Tibial nerve (tissue), 4 donors: ENCODE measurements at places on chromosomes 7 and 10.

- DNase-seq = no peak
- H3K36me3 ChIP-seq = no peaks in the 10 kb centered on the region
- H3K27me3 ChIP-seq = no peaks in the 10 kb centered on the region
- no peak overlapping the region for H3K4me3 ChIP-seq
- no peaks in the 10 kb centered on the region for H3K4me1 ChIP-seq
- H3K27ac ChIP-seq = no peak overlapping the region
Observed at GRCh38 chr7:96887426-96887825, 117.9 kb upstream of the DLX6 start.

- DNase-seq = no peak
- no peaks in the 10 kb centered on the region for H3K27me3 ChIP-seq
- peaks cover 89% of the 10 kb centered on the region for H3K4me1 ChIP-seq
- no peak overlapping the region for H3K27ac ChIP-seq
- no peaks in the 10 kb centered on the region for H3K36me3 ChIP-seq
Observed at GRCh38 chr7:35828817-35829216, 28.0 kb downstream of the SEPTIN7 start.

- no peaks in the 10 kb centered on the region for H3K36me3 ChIP-seq
- no peak for DNase-seq
- H3K27me3 ChIP-seq = no peaks in the 10 kb centered on the region
- no peaks in the 10 kb centered on the region for H3K4me1 ChIP-seq
- H3K4me3 ChIP-seq = no peak overlapping the region
Observed at GRCh38 chr7:155916926-155917655, 104.8 kb upstream of the SHH start.

GRCh38 chr7:129193892-129194291 lies 5.5 kb downstream of the SMO start:
- H3K4me3 ChIP-seq = no peak overlapping the region
- DNase-seq = no peak
- no peaks in the 10 kb centered on the region for H3K4me1 ChIP-seq
- H3K36me3 ChIP-seq = no peaks in the 10 kb centered on the region
- H3K27ac ChIP-seq = no peak overlapping the region
- no peaks in the 10 kb centered on the region for H3K27me3 ChIP-seq

DNA sequence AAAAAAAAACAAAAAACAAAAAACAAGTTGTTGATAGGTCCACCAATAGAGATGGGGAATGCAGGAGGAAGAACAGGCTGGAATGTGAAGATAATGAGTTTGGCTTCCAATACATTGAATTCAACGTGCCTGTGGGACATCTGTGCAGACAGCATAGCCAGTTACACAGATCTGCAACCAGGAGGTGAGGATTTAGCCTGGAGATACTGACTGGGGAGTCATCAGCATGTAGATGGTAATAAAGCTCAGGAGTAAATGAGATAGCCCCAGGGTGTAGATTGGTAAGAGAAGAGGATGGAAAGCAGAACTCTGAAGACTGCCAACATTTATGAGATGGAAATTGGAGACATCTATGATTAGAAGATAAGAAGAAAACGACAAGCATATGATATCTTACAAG lies 4.7 kb upstream of the TRIM8 start:
- no peaks in the 10 kb centered on the region for H3K36me3 ChIP-seq
- no peak for DNase-seq
- no peak overlapping the region for H3K27ac ChIP-seq

- no peak overlapping the region for H3K27ac ChIP-seq
- DNase-seq = no peak
- no peaks in the 10 kb centered on the region for H3K36me3 ChIP-seq
Observed at GRCh38 chr7:13560441-13560840, 429.0 kb downstream of the ETV1 start.

GRCh38 chr10:75969031-75969430 lies 537.6 kb downstream of the LRMDA start:
- H3K4me1 ChIP-seq = peaks cover 20% of the 10 kb centered on the region
- no peak overlapping the region for H3K27ac ChIP-seq
- no peaks in the 10 kb centered on the region for H3K36me3 ChIP-seq

DNA sequence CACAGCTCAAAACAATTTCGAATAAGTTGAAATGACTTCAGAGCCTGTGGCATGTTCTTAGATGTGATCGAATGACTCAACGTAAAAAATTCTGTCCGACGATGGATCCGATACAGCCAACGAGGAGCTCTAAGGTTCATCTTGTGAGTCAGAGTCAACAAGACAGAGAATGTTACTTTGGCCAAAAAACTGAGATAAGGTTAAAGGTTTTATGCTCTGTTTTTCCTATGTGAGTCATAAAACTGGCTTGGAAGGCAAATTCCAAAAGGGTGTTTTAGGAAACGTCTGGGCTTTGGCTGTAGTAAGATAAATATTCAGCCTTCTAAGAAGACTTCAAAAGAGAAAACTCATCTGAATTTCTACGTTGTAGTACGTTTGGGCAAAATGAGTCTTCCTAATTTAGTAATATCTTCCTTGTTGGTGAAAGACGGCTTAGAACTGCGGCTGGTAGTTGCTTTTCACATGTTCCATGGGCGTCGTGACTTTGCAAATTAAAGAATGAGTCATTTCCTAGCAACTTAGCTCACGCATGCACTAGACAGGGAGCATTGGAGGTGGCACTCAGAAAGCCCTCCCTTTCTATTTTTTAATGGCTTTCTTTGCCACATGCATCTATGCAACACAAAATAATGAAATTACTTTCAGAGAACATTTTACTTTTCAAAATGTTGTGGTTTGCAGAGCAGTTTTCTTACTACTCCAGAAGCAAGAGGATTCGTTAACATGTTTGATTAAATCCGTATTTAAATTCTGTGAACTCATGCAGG lies 28.2 kb downstream of the PFKP start:
- peaks cover 8% of the 10 kb centered on the region for H3K4me1 ChIP-seq
- peak; percentile 64 for DNase-seq
- H3K4me3 ChIP-seq = no peak overlapping the region
- H3K27ac ChIP-seq = peak overlapping the region; percentile 21
- no peaks in the 10 kb centered on the region for H3K36me3 ChIP-seq

DNA sequence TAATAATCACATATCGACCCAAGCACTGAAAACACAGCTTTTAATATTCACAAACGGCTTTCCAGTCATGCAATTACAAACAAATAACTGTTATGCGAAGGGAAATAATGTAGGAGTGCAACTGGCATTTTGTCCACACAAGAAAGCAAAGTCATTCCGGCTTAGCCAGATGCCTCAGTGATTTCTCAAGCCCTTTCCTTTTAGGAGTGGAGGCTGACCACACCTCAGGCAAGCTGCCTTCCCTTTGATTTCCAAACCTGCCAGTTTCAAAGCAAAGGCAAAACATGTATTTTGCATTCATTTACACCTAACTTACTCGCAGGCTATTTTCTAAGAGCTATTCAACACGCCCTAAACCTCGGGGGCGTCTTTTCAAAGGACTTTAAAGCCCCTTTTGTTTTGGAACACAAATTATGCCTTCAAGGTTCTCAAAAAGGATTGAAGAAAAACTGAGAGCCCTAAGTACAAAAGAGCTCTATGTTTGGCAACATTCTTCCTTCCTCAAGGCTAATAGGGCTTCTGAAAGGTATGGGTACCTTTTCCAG lies 109.6 kb downstream of the CPXM2 start:
- H3K4me3 ChIP-seq = no peak overlapping the region
- H3K36me3 ChIP-seq = no peaks in the 10 kb centered on the region
- no peak overlapping the region for H3K27ac ChIP-seq
- DNase-seq = no peak
- H3K27me3 ChIP-seq = no peaks in the 10 kb centered on the region

- no peak overlapping the region for H3K27ac ChIP-seq
- no peaks in the 10 kb centered on the region for H3K4me1 ChIP-seq
- no peaks in the 10 kb centered on the region for H3K27me3 ChIP-seq
- DNase-seq = no peak
- H3K4me3 ChIP-seq = no peak overlapping the region
- no peaks in the 10 kb centered on the region for H3K36me3 ChIP-seq
Observed at GRCh38 chr10:94043431-94043990, 49.8 kb downstream of the PLCE1 start.

- peak overlapping the region; percentile 67 for H3K27ac ChIP-seq
- peaks cover 5% of the 10 kb centered on the region for H3K4me1 ChIP-seq
- H3K36me3 ChIP-seq = no peaks in the 10 kb centered on the region
- H3K4me3 ChIP-seq = no peak overlapping the region
- H3K27me3 ChIP-seq = no peaks in the 10 kb centered on the region
Observed at GRCh38 chr7:134532180-134532953, 5.0 kb downstream of the AKR1B10 start.

DNA sequence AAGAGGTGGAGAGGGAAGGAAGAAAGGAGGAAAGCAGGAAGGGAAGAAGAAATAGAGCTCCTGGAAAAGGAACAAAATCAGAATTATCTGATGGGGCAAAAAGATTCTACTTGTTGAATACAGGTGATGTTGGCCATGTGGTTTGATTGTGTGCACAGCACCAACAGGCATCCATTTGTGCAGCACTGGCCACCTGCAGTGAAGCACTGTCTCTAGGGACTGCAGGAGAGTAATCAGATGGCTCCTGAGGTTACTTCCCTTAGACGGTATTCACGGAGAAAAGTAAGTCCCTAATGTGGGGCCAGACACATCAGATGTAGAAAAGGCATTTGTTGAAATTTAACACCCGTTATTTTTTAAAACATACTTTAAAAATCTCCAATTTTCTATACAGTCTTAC lies 135.3 kb upstream of the VIPR2 start:
- no peaks in the 10 kb centered on the region for H3K36me3 ChIP-seq
- H3K27ac ChIP-seq = no peak overlapping the region
- no peak overlapping the region for H3K4me3 ChIP-seq
- DNase-seq = no peak
- no peaks in the 10 kb centered on the region for H3K4me1 ChIP-seq

DNA sequence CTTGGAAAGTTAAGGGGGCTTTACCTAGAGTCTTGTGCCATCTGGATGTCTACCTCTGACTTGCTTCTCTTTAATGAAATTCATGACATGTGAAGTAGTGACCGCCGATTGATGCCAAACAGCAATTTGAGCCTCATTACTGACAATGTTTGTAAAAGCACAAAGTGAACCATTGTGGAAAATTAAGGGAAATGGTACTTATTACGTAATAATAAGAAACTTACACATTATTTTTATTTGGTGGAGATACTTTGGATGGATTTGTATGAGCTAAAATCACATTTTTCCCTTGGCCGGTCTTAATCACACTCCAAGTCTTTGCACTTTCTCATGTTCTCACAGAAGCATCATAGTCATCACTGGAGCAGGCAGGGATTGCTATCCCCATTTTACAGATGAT lies 265.1 kb upstream of the KLF6 start:
- no peaks in the 10 kb centered on the region for H3K27me3 ChIP-seq
- peak overlapping the region; percentile 86 for H3K27ac ChIP-seq
- H3K36me3 ChIP-seq = no peaks in the 10 kb centered on the region
- no peak overlapping the region for H3K4me3 ChIP-seq
- peaks cover 8% of the 10 kb centered on the region for H3K4me1 ChIP-seq

DNA sequence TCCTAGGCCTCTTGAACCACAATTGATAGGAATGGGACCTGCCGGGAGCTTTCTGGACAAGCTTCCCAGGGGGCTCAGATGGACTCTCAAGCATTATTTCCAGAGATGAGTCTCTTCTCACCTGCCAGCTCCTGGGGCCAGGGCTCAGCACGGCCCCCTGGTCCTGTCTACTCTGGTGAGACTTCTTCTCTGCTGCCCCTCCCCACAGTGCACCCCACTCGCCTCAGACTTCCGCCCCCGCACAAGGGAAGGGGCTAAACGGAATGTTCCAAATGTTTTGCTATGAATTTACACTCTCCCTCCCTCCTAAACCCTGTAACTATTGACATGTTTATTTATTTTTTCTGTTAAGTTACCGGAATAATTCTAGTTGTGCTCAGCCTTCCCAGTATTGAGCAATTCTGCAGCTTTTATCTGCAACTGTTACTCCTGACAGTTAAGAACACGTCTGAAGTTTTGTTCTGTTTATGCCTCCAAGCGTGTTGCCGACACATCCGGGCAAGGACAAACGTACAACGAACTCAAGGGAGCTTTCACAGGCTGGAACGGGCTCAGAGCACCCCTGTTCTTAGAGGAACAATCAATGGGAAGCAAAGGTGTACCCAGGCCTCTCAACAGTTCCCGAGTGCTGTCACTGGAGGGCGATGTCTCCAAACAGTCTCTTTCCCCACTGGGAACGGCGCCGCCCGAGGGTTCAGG lies 55.2 kb downstream of the FHIP2A start:
- DNase-seq = peak; percentile 46
- peaks cover 3% of the 10 kb centered on the region for H3K27me3 ChIP-seq
- no peaks in the 10 kb centered on the region for H3K36me3 ChIP-seq
- H3K4me3 ChIP-seq = no peak overlapping the region

GRCh38 chr10:75353183-75353582 lies 48.4 kb downstream of the ZNF503 start:
- H3K27ac ChIP-seq = no peak overlapping the region
- no peaks in the 10 kb centered on the region for H3K27me3 ChIP-seq
- no peaks in the 10 kb centered on the region for H3K36me3 ChIP-seq
- no peak overlapping the region for H3K4me3 ChIP-seq
- no peaks in the 10 kb centered on the region for H3K4me1 ChIP-seq
- no peak for DNase-seq

- H3K4me1 ChIP-seq = no peaks in the 10 kb centered on the region
- no peaks in the 10 kb centered on the region for H3K27me3 ChIP-seq
- DNase-seq = no peak
- no peak overlapping the region for H3K4me3 ChIP-seq
- H3K36me3 ChIP-seq = no peaks in the 10 kb centered on the region
Observed at GRCh38 chr10:85995791-85996190, 370.8 kb downstream of the GRID1 start.

- no peak for DNase-seq
- H3K4me3 ChIP-seq = no peak overlapping the region
- no peaks in the 10 kb centered on the region for H3K36me3 ChIP-seq
- H3K4me1 ChIP-seq = no peaks in the 10 kb centered on the region
Observed at GRCh38 chr10:50586740-50587088, 37.0 kb downstream of the SGMS1 start.

- no peaks in the 10 kb centered on the region for H3K36me3 ChIP-seq
- H3K27ac ChIP-seq = no peak overlapping the region
- no peak for DNase-seq
- H3K27me3 ChIP-seq = no peaks in the 10 kb centered on the region
- H3K4me1 ChIP-seq = no peaks in the 10 kb centered on the region
Observed at GRCh38 chr7:129970816-129971215, 18.1 kb upstream of the UBE2H start.

DNA sequence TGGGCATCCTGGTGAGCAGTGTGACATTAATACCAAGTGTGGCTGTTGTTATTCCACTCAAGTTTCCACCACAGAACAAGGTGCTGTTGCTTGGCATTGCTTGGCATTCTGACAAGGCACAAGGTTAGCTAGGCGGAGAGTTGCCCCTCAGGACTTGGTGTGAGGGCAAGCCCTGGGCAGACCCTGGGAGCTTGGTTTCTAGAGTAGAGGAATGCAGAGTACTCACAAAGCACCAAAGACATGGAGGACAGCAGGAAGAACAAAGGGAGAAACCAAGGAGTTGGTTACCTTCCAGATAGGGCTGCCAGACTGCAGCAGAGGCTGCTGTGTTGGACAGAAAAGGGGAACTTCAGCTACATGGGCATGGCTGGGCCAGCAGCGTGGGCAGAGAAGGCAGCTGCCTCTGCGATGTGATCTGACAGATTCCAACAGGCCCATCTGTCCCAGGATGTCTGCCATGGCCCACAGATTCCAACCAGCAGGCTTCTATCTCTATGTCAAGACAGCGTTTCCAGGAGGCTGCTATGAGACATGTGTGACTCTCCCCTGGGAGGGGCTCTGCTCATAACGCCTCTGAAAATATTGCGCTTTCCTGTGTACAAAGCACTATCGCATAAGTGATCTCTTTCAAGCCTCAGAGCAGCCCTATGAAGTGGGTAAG lies 1.8 kb downstream of the GOLGA7B start:
- H3K36me3 ChIP-seq = no peaks in the 10 kb centered on the region
- DNase-seq = no peak
- H3K4me3 ChIP-seq = no peak overlapping the region
- H3K4me1 ChIP-seq = peaks cover 16% of the 10 kb centered on the region
- no peaks in the 10 kb centered on the region for H3K27me3 ChIP-seq
- no peak overlapping the region for H3K27ac ChIP-seq
